ENCODE measurements at places on chromosomes 16 and 17.

GRCh38 chr17:76659928-76660655 is 16.5 kb upstream of the ST6GALNAC1 start:
- peak; percentile 15 for DNase-seq

DNA sequence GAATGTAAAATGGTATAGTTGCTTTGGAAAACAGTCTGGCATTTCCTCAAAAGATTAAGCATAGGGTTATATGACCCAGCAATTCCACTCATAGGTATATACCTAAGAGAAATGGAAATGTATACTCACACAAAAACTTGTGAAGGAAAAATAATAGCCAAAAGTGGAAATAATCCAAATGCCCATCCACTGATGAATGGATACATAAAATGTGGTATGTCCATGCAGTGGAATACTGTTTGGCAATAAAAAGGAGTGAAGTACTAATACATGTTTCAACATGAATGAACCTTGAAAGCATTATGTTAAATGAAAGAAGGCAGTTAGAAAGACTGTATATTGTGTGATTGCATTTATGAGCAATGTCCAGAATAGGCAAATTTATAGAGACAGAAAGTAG is 25.1 kb downstream of the NUP93 start:
- DNase-seq = no peak

DNA sequence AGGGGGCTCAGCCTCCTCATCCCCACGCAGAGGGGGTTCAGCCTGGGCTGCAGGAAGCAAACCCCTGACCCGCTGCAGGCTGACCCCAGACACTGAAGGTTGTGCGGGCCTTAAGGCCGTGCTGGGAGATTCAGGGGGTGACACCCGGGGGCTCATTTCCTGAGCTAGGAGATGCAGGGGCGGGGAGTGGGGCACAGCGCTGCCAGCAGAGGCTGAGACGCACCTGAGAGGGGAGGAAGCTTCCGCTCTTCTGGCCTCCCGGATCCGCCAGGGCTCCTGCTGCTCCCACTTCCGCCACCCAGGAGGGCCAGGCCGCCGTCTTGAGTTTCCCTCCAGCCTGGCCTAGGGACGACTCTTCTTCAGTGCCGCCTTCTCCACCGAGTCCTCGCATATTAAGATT is 173.2 kb upstream of the FOXF1 start:
- DNase-seq = no peak

DNA sequence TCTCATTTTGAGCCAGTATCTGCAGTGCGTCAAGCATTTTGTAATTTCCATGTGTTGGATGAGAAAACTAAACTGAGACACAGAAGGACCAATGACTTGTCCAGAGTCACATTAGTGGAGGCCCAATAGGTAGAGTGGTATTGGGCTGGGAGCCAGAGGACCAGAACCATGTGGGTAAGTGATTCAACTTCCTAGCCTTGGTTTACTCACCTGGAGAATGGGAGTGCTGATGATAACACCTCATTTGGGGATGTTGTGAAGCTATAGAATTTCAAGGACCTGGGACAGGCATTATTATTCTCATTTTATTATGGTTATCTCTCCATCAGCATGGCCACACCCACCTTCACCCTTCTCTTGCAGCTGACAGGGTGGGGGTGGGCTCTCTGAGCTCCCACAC is 8.1 kb downstream of the CPNE2 start:
- no peak for DNase-seq

DNA sequence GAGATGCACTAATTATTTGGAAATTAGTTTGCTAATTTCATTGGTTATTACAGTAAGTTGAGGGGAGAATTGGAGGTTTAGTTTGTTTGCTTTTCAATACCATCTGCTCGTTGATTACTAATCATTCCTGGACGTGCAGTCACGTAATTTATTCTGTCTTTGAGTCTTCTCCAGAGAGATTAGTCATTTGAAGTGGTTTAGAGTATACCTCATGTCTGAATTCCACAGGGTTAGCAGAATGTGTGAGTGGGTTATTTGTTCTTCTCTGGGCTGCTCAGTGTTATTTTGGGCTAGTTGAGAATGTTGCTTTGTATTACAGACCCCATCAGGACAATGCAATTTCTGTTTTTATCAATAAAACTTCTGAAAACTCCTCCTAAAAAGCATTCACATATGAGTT is 265.0 kb downstream of the RBFOX1 start:
- no peak for DNase-seq

- DNase-seq = no peak
Measured at GRCh38 chr17:34902831-34903547, 58.3 kb downstream of the CCT6B start.

- DNase-seq = no peak
Measured at GRCh38 chr16:74756203-74756602, 18.4 kb downstream of the FA2H start.

DNA sequence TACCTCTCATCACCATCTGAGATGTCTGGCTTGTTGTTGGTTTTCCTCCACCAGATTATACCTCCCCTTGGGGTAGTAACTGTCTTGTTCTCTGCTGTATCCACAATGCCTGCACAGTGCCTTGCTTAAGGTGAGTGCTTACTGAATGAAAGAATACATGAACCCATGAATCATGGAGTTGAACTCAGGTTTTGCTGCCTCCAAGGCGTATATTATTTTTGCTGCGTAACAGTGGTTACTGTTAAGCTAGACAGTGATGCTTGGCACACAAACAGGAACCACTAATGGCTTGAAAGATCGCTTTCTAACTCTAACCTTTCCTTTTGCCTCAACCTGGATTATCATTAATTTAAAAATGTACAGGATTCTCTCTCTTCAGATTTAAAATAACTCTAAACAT is 695.8 kb downstream of the TOX3 start:
- DNase-seq = no peak

DNA sequence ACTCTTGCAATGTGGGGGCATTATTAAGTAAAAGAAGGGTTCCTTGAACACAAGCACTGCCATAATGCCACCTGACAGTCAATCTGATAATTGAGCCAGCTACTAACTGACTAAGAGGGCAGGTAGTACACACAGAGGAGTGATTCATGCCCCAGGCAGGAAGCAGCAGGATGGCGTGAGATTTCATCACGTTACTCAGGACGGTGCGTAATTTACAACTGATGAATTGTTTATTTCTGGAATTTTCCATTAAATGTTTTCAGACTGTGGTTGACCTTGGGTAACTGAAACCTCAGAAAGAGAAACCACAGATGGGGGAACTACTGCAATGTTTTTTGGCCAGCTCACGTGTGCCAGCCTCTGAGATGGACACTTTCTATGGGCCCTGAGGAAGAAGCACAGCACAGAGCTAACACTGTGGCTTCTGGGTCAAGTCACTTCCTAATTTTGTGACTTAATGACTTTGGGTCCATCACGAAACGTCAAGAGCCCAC is 46.7 kb downstream of the C17orf67 start:
- DNase-seq = no peak

GRCh38 chr17:77957235-77957856 is 1.2 kb upstream of the TNRC6C start:
- DNase-seq = no peak

DNA sequence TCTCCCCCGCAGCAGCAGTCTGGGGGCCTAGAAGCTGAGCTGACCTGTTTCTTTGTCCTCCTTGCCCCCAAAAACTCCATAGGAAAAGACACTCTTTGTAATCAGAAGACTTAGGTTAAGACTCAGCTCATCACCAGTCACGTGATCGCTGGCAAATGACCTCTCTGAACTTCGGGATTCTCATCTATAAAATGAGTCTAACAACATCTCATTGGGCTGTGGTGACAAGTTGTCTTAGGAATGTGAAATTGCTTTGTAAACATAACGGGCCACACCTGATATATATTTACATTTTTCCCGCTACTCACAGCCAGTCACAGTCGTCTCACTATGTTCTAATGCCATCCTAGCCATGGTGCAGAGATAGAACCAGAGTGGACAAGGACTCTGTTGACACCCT is 86.0 kb upstream of the LHX1 start:
- no peak for DNase-seq

GRCh38 chr16:75042426-75043174 is 43.8 kb downstream of the ZNRF1 start:
- DNase-seq = no peak

- DNase-seq = no peak
Measured at GRCh38 chr16:75394941-75395340, 38.4 kb downstream of the CFDP1 start.

- DNase-seq = no peak
Measured at GRCh38 chr16:89606006-89606405, 7.4 kb upstream of the DPEP1 start.

DNA sequence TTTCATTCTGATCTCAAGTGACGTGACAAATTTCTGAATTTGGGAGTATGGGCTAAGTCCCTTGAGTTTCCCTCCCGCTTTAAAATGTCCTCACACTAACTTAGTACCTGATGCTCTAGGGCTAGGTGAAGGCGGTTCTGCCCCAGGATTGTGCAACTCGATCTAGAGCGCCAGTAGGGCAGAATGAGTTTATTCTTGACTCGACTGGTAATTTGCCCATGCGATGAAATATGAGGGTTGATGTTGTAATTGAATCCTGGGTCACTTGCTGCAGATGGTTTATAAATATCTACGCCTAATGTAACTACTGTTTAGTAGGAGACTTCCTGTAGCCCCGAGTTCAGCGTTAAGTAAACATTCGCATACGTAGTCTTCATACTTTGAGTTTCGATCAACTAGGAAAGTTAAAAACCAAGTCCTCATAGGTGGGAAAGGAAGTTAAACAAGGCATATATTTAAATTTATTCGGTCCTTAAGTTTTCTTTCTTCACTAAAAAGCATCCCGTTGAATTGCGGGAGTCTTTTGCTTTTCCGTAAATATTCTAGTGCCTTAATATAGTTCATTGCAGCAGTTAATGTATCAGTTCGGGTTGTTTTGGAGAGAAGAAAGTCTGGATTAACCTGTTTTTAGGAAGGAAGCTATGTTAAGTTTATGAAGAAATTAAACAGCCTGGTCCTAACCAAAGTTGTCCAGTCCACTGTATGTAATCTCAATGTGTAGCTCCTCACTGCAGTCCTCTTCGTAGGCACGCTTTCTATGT is 1.6 kb downstream of the CTCF start:
- DNase-seq = no peak

GRCh38 chr17:3795390-3796102 is 5.4 kb downstream of the ITGAE start:
- DNase-seq = no peak

GRCh38 chr17:69246726-69247375 is 18.2 kb upstream of the ABCA10 start:
- peak; percentile 44 for DNase-seq

- DNase-seq = no peak
Measured at GRCh38 chr17:1959871-1960544, 65.1 kb downstream of the RTN4RL1 start.

DNA sequence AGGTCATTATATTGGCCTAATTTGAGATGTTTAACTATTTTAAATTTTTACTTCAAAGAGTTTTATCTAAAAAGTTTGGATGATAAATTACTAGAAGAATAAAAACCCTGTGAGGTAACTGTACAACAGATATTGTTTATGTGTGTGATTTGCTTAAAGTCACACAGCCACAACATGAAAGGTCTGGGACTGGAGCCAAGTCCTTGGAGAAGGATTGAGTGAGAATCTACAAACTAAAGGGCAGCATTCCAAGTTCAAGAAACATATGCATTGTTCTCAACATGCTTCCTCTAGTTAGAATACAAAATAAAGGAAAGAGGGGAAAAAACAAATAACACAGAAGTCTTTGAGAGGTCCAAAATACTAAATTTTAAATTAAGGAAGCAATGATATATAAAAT is 131.5 kb upstream of the MON1B start:
- peak; percentile 60 for DNase-seq

DNA sequence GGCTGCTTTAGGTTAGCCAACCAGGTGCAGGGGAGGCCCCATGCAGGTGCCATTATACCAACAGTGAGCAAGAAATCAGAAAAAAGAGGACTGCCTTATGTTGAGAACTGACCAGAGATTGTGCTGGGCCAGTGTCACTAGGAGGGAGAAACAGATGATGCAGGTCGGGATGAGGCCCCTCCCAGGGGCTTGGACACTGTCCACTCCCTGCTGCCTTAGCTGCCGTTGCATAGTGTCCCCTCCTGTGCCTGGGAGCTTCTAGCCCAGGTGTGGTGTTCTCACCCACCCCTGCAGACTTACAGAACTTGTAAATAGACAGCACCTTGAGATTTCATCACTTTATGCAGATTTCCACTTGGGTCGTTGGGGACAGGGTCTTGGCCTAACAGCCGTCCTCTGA is 36.7 kb downstream of the PLD6 start:
- no peak for DNase-seq

DNA sequence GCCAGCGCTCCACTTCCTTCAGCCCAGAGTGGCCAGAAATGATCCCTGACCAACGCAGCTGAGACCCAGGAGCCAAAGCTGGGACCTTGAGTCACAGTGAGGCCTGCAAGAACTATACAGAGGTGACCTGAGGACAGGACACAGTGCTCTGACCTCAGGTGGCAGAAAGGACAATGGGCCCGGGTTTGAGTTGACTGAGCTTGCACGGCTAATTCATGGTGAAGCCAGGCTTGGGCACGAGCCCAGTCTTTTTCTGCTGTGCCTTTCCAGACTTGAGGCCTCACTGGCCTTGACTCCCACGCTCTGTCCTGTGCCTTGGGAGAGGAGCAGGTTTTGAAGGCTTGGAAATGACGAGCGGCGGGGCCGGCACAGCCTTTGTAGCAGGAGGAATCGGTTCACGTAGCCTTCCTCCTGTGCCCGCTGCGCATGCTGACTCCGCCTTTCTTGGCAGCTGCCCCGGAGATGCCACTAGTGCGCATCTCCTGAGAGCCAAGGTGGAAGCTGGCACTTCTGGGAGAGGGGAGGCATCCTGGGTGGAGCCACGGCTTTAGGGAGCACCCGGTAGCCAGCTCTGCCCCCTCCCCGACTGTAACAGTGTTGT is 34.9 kb downstream of the NDEL1 start:
- DNase-seq = no peak

DNA sequence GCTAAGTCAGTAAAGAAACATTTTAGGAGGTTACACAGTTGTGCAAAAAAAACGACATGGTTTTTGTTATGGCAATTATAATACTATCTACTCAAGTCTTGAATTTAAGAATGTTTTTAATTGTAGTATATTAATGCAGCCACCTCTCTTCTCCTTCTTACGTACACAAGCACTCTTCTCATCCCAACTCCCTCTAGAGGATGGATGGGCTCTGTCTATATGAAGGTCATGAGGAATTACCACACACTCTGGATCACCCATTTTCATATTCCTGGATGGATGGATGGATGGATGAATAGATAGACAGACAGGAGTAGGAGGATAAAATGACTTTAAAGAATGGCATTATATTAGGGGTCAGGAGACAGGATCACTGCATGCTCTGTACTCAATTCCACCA is 120.0 kb downstream of the PHKB start:
- DNase-seq = no peak

DNA sequence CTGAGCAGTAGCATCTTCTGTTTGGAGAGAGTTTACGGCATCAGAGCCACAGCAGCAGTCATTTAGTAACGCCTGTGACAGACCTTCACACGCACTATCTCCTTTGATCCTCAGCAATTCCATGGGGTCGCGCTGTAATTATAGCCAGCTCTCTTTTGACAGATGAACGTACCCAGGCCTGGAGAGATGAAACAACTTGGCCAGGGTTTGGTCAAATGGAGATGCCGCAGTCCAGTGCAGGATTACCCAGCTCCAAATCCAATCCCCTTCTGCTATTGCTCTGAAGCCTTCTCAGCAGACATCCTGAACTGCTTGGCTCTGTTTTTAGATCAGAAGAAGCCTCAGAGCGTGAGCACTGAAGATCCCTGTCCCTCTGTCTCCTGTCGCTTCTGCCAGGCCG is 83.9 kb downstream of the SOX9 start:
- no peak for DNase-seq
